ENCODE measurements at places on chromosomes 1 and 21. TPM values are rescaled to one million over a fixed set of nuclear protein-coding genes. Genes with fewer than 3 reads are reported as not detected.

The CFAP57 gene
- total RNA-seq = 0.17 TPM

The SLC45A3 gene
- 1.1 TPM for total RNA-seq

The LGR6 gene
- not detected for total RNA-seq

The FCRL6 gene
- total RNA-seq = not detected

The MGST3 gene
- 189 TPM for total RNA-seq

The TUFT1 gene
- 25.0 TPM for total RNA-seq

The ST6GALNAC5 gene
- not detected for total RNA-seq

The B4GALT2 gene
- 95.2 TPM for total RNA-seq

The DDR2 gene
- 193 TPM for total RNA-seq

The NID1 gene
- 99.1 TPM for total RNA-seq

- DNase-seq = peak; percentile 26
Measured at GRCh38 chr1:198449727-198450433, 90.6 kb downstream of the ATP6V1G3 start.

DNA sequence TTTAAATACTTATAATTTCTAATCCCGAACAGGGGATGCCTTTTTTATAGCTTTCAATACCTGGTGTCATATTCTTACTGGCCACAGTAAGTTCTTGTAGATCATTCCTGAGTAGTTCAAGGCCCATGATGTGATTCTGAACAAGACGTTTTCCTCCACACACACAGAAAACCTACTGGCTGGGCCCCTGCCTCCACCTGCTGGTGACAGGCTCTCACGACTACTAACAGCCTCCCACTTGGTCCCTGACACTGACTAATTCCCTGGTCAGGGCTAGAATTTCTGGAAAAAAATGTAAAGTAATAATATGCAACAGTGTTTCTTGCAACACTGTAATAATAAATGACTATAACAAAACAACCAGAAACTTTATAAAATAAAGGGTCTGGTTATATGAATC, 50.4 kb upstream of the RIPK4 start:
- peak; percentile 74 for DNase-seq

- no peak for DNase-seq
Measured at GRCh38 chr1:51342591-51343206, 12.3 kb upstream of the TTC39A start.

- DNase-seq = peak; percentile 65
Measured at GRCh38 chr1:155989242-155990004, 11.1 kb upstream of the ARHGEF2 start.

DNA sequence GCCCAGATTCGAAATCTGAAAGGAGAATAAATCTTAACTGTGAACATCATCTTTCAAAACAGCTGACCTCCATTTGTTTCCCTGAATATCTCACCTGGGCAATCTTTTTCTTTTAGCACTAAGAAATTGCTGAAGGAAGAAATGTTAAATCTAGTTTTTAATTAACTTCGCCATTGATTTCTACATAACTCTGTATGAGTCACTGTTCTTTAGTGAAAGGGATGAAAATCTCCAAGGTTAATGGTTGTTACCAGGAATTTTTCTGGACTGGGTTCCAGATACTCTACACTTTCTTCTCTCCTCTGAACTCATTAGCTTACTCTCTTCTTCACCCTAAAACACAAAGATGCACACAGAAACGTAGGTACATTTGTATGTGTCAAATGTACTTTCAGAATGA, 235.7 kb downstream of the BACH1 start:
- no peak for DNase-seq

DNA sequence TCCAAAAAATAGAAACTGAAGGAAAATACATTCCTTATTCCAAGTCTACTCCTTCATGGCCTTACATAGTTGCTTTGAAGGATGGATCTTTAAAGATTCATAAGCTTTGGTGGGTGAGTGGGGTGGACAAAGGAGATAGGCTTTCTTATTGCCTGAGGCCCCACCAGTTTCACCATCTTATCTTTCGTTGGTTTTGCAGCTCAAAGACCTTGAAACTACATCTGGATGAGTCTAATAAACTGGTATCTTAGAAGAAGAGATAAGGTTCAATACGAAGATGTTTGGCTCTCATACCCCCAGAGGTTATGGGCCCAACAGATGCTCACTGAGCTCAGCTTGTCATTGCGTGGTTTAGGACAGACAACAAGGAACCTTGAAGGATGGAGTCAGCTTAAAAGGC, 201.5 kb downstream of the HS2ST1 start:
- no peak for DNase-seq

GRCh38 chr1:151612501-151613281, 841 bp downstream of the SNX27 start:
- DNase-seq = no peak

GRCh38 chr1:81409780-81410274, 390.9 kb upstream of the ADGRL2 start:
- no peak for DNase-seq

DNA sequence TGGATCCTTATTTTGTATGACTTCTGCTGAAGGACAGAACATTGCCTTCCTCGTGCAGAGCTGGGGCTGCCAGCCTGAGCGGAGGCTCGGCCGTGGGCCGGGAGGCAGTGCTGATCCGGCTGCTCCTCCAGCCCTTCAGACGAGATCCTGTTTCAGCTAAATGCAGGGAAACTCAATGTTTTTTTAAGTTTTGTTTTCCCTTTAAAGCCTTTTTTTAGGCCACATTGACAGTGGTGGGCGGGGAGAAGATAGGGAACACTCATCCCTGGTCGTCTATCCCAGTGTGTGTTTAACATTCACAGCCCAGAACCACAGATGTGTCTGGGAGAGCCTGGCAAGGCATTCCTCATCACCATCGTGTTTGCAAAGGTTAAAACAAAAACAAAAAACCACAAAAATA, 27.5 kb upstream of the KDM4A start:
- DNase-seq = no peak

- peak; percentile 37 for DNase-seq
Measured at GRCh38 chr1:84758968-84759491, 68.8 kb upstream of the SSX2IP start.

GRCh38 chr1:150981177-150981804, 801 bp upstream of the ANXA9 start:
- no peak for DNase-seq

DNA sequence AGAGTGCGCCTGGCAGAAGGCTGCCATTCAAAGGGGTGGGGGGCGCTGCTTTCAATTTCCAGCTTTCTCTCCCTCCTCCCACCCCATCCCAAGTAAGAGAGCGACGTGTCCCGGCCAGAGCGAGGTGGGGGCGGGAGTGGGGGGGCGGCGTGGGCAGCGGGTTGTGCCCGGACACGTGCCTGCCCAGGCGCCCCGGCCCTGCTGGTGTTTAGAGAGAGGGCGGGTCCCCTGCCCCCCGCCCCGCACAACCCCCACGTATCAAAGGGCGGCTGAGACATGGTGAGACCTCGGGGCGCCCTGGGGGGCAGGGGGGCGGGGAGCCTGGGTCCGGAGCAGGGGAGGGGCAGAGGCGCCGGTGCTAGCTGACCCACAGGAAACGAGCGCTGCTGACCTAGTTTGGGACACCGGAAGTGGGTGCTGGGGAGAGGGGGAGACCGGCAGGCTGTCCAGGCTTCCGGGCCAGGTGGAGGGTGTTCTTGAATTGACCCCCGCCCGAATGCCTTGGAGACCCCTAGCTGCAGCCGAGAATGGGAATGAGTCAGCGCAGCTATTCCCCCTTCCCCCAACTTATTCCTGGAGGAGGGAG, 1.3 kb downstream of the ZBTB7B start:
- peak; percentile 33 for DNase-seq

DNA sequence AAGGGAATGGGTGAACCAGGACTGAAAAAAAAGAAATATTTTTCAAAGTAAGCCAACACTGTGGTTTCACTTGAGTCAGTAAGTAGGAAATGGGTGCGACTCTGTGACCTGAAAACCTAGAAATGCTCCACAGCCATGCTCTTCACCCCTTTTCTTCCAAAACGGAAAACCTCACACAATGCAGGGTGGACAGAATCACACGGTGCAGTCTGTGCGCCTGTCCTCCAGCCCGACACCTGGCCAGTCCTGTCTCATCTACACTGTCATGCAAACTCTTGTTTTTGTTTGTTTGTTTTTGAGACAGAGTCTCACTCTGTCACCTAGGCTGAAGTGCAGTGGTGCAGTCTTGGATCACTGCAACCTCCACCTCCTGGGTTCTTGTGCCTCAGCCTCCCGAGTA, 53.3 kb downstream of the B3GALT5 start:
- DNase-seq = no peak

DNA sequence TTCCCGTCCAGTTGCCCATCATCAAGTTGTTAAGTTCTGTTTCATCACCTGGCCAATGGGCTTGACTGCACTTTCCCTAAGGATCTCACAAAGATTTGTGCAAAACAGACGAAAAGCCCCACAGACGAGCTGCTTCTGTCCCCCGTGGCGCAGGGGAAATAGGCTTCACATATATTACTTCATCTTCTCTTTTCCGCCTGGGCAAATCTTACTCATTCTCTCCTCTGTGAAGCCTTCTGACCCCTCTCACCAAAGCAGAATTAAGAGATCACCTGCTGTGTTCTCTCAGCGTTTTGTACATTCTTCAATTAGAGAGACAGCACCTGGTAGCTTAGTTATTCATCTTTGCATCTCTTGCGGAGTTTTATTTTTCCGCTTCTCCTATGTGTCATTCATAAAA, 129.8 kb downstream of the IGSF21 start:
- no peak for DNase-seq

DNA sequence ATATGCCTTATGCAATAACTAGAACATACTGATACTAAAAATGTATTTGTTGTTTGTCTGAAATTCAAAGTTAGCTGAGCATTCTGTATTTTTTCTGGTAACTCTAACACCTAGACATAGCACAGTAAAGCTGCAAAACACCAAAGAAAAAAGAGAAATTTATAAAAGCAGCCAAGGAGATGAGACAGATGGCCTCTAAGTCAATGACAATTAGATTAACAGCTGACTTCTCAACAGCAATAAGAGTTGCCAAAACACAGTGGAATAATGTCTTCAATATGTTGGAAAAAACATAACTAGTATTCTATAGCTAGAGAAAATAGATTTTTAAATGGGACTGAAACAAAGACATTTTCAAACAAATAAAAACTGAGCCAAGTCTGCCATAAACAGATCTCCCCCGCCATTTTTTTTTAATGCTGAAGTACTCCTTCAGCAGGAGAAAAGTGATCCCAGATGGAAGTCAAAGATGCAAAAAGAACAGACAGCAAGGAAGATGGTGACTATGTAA, 81.3 kb downstream of the SYF2 start:
- DNase-seq = no peak

DNA sequence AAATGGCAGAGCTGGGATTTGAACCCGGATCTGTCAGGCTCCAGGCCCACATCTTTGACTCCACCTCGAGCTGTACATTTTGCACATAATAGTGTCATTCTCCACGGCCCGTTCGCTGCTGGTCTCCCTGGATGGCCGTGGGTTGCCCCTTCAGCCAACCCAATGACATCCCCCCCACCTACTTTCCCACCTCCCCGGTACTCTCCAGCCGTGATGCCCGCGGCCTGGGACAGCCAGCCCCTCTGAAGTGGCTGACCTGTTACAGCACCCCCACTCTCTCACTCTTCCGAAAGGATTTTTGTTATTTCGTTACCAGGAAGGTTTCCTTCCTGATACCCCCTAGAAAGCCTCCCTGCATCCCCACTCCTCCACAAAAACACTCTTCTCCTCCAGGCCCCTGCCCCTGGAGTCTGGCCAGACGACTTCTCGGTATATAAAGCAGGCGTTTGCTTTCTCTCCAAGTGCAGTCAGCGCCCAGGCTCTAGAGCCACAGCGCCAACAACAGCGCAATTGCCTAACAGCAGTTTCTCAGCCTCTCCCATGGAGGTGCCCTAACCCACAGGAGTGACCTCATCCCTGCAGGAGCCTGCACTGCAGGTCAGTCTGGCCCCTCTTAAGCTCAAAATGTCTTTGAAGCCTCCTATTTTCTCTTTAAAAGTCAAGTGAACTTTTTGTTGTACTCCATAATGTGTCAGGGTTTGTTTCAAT, 14.5 kb upstream of the GJB5 start:
- DNase-seq = no peak

DNA sequence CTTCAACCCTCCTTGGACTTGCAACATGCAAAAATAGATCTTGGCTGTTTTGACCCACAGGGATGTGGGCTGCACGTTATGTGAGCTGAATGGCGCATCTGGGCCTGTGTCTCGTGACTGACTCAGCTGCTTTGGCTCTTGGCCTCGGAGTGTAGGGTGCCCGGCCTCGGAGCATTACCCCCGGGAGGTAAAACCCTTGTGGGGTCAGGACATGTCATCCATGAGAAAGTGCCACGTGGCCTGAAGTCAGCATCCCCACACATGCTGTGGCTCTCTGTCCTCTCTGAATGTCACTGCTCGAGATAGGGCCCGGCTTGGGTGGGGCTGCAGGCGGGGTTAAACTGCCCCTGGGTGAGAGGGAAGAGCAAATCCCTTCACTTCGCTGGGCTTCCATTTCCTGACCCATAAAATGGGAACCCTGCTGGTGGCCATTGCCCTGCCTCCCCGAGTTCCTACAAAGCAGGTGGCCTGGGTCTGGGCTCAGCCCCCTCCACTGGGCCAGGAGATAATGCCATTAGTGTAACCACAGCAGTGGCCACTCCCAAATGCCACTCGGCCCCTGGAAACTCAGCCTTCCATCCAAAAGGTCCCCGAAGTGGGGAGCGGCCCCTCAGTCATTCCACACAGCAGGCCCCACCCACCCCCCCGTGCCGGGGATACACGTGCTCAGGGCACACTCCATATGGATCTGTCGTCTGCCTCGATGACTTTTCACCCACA, 22.8 kb upstream of the TSPEAR start:
- DNase-seq = no peak

DNA sequence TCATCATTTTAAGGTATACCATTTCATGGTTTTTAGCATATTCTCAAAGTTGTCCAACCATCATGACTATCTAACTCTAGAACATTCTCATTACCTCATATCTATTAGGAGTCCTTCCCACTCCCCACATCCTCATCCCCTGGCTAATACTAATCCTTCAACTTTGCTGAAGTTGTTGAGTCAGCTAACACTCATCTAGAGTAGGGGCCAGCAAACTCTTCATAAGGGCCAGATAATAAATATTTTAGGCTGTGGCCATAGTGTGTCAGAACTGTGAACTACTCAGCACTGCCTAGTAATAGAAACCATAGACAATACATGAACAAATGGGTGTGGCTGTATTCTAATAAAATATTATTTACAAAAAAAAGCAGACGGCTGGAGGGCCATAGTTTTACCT, 43.0 kb downstream of the TOR3A start:
- peak; percentile 66 for DNase-seq

GRCh38 chr1:40305451-40305850, 11.6 kb downstream of the COL9A2 start:
- DNase-seq = no peak

GRCh38 chr21:44260791-44261631, 686 bp downstream of the DNMT3L start:
- DNase-seq = no peak

- DNase-seq = no peak
Measured at GRCh38 chr1:154463512-154463990, 38.5 kb upstream of the TDRD10 start.

- no peak for DNase-seq
Measured at GRCh38 chr1:57079454-57080157, 113.8 kb upstream of the C8B start.

- DNase-seq = peak; percentile 39
Measured at GRCh38 chr21:45129189-45129923, 55.0 kb downstream of the ADARB1 start.

Measured in HFFc6 (cell line).